Stimulated activated CD4-positive, alpha-beta T cell treated with anti-CD3 and anti-CD28 coated beads, Interleukin-4, amount 100 ng/mL, for 48 hours (primary cell): ENCODE measurements at places on chromosomes 3 and 15.

- no peak for DNase-seq
Observed at GRCh38 chr3:88444251-88444650, 294.5 kb downstream of the C3orf38 start.

DNA sequence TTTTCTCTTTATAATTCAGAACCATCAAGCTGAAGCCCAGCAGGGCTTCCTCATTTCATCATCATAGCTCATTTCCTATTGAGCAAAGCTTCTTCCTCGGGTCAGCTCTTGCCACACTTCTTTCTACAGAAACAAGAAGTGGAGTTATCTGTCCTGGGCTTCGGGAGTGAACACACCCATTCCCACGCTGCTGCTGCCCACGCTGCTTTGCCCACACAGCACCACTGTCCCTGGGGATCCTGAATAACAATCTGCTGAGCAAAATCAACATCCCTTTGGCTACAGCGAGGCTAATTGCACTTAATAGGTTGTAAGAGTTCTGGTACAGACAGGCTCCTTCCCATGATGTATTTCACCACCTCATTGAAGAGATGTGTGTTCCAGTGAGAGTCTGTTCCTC is 23.7 kb downstream of the CEP19 start:
- no peak for DNase-seq

- DNase-seq = no peak
Observed at GRCh38 chr3:18432752-18433151, 7.6 kb upstream of the SATB1 start.

- DNase-seq = no peak
Observed at GRCh38 chr3:87236093-87236492, 9.0 kb downstream of the CHMP2B start.

DNA sequence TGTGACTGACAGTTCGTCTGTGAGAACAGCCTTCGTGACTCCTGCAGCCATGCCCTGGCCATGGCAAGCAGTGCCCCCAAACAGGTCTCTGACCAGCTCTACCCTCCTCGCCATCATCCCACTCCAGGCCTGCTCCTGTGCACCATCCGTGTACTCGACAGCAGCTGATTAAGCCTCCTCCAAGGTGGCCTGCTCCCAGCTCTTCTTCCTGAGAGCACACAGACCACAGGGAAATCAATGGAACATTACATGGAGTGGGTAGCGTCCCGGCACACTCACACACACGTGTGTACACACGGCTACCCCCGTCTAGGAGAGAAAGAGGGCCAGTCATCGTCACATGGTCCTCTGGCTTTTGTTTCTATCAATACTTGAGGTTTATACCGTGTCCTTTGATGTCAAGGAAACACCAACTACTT is 21.1 kb downstream of the ANXA2 start:
- no peak for DNase-seq

DNA sequence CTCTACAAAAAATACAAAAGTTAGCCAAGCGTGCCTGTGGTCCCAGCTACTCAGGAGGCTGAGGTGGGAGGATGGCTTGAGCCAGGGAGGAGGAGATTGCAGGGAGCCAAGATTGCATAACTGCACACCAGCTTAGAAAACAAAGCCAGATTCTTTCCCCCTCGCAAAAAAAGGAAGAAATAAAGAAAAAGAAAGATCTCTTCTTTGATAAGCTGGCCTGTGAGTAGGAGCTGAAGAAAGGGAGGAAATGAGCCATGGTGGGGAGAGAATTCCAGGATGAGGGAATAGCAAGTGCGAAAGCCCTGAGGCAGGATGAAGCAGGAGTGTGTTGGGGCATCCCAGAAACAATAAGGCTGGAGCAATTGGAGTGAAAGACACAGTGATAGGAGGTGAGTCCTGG is 24.5 kb upstream of the TOP2B start:
- no peak for DNase-seq

DNA sequence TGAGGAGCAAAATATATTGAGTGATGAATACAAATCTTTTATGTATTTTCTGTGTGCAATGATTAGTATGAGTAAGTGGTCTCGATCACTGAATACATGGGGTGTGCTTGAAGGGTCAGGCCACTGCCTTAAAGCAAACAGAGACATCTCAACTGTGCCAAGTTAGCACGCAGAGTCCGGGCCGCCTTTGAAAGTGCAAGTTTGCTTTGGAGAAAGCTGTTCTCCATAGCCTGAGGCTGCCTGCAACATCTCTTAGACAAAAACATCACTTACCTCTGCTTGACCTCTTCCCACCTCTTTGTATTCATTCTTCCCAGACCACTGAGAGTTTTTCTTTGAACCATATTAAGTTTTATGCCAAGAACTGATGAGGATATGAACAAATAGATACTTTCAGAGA is 267.0 kb downstream of the ZBTB20 start:
- DNase-seq = no peak

DNA sequence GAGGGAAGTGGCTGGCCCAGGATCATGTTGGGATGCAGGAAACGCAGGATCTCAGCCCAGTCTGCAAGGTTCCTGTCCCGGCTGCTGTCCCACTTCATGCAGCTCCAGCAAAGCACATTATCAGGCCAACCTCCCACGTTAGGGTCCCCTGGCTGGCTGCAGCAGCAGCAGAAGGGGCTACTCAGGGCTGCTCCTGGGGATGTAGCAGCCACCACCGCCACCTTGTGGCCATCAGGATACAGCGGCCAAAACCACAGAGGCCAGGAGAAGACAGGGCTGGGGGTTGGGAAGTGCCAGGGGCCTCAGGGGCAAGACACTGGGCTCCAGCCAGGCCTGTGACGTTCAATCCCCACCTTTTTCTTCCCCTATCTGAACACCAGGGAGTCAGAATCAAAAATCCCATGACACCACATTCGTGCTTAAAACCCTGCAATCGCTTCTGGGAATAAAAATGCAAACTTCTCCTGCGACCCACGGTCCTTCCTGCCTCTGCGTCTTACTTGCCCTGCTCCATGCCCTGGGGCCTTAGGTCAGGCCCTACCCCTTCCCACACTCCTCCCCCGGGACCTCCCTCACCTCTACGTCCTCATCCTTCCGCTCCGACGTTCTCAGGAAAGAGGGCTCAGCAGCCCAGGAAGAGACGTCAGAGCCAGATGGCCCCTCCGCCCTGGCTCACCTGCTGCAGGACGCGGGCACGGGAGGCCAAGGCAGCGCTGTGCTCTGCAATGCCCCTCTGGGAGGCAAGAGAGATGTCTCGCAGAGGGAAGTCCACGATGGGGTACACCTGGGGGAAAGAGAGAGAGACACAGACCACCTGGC is 21.5 kb downstream of the SSUH2 start:
- peak; percentile 40 for DNase-seq

- no peak for DNase-seq
Observed at GRCh38 chr15:58484791-58485600, 53.2 kb downstream of the LIPC start.

- no peak for DNase-seq
Observed at GRCh38 chr3:37556789-37557301, 304.8 kb upstream of the CTDSPL start.

GRCh38 chr3:194870394-194871110 is 184.9 kb downstream of the FAM43A start:
- DNase-seq = no peak

- DNase-seq = peak; percentile 23
Observed at GRCh38 chr15:75171408-75171807, 30.3 kb upstream of the C15orf39 start.

- DNase-seq = no peak
Observed at GRCh38 chr3:140816372-140817195, 125.1 kb upstream of the SLC25A36 start.

GRCh38 chr15:27418726-27419125 is 447.7 kb downstream of the GABRG3 start:
- no peak for DNase-seq

- no peak for DNase-seq
Observed at GRCh38 chr3:99625237-99625622, 13.2 kb upstream of the COL8A1 start.

DNA sequence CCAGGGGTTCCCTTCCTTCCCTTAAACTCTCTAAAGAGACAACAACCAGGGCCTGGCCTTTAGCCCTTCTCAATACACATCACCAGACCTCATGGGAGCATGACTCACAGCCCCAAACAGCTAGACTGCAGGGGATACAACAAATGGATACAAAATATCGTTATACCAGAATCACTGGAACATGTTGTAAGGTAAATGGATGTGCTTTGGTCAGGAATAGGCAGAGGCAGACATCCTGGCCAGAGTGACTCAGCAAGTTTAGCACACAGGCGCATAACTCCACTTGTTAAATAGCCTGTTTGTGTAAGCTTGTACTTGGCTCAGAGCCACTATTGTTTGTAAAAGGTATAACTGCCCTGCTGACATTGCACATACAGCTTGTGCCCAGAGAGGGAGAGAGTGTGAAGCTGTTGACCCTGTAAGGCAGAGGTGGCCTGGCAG is 18.3 kb downstream of the TMED3 start:
- DNase-seq = no peak

DNA sequence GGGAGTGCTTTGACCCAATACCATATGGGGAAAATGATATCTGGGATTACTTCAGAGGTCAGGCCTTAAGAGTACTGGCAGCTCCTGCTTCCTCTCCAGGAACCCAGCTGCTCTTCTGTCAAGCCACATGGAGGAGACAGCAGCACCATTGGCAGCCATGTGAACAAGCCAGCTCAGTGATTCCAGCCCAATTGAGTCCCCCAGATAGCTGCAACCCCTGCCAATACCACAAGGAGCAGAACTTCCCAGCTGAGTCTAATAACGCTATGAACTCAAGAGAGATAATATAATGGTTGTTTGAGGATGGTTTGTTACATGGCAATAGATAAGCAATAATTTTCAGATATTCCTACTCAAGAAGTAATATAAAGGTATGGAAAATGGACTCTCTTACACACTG is 126.8 kb upstream of the CPNE4 start:
- DNase-seq = no peak

- no peak for DNase-seq
Observed at GRCh38 chr3:46719044-46719565, 1.4 kb upstream of the PRSS50 start.

DNA sequence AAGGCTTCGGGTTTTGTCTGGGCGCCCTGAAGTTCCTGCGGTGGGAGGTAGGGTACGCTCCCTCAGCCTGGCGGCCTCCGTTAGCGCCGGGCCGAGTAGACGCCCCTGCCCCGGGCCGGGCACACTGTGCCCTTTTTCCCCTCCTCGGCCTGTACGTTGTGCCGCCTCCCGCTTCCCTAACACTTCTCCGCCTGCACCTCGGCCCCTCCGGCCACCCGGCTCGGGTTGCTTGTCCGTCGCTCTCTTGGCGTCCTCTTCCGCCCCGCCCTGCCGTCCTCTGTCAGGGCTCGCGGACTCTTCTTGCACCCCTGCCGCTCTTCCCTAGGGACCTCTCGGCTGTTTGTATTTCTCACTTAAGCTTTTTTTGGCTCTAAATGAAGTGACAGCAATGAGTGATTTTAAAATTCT is 384 bp downstream of the KNL1 start:
- DNase-seq = no peak

DNA sequence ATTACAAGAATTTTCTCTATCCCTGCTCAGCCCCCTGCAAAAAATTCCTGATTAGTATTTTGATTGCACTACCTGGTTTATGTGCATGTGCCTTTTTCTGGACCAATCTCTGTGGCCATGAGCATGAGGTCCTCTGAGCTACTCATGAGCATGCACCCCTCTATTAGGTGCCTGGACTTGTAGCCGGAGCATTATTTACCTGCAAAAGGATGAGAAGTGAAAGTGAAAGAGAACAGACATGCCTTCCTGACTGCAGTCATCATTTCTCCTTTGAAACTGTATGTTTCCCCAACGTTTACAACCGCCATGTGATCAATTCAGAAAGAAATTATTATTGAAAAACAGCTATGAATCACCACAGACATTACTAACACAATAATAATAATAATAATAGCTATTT is 1008.8 kb downstream of the ROBO2 start:
- DNase-seq = no peak

GRCh38 chr3:42526616-42527367 is 24.3 kb downstream of the VIPR1 start:
- peak; percentile 41 for DNase-seq

GRCh38 chr3:124976383-124976782 is 41.8 kb upstream of the MUC13 start:
- no peak for DNase-seq

DNA sequence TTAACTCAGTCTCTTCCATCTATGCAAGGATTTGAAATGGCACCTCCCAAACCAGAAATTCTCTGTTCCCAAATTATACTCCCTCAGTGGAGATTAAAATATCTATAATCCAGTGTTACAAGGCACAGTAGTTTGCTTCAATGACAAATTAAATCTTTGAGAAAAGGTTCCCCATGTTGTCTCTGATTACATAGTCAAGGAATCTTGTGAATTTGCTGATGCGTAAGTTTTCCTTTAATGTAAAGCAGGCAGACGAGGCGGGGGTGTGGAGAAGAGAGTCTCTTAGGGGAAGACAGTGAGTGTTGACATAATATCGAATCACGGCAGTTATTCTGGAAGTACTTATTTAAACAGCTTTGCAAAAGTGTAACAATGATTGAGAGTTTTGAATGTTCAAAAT is 236.4 kb upstream of the RARB start:
- no peak for DNase-seq

DNA sequence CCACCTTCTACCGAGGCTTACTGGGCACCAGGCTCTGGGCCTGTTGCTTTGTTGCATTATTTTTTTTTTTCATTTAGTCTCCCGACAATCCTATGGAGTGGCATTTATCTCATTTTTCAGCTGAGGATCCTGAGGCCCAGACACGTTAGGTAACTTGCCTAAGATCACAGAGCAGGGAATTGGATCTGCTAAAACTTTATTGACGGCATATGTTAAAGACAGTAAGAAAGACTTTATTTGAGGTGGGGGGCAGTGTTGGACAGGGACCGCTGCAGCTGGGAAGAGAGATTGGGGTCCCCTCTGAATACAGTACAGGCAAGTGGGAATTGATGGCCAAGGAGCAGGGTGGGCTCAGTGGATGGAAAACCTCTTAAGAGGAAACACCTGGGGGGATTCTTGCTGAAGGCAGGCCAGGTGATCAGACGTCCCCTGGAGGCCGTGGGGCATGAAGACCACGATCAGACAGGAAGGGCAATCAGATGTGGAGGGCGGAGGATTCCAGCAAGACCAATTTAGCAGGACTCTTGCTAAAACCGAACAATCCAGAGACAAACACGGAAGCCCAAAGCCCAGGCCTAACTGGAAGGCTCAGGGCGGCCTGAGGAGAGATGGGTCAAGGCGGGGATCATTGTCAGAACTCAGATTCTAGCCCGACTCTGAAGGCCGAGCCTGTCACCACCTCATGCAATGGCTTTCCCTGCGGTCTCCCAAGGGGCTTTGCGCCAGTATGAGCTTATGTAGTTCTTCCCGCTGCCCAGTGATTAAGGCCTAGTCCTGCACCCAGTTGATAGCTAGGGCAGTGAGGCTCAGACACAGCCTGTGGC is 53.7 kb downstream of the RGMA start:
- DNase-seq = no peak
